ENCODE measurements at places on chromosomes 4 and X.

- DNase-seq: no peak
- H3K4me3 ChIP-seq: no peak overlapping the region
- no peaks in the 10 kb centered on the region for H3K27me3 ChIP-seq
- no peaks in the 10 kb centered on the region for H3K36me3 ChIP-seq
These were observed 214.6 kb upstream of the GALNT7 start for GRCh38 chr4:172953896-172954568.

DNA sequence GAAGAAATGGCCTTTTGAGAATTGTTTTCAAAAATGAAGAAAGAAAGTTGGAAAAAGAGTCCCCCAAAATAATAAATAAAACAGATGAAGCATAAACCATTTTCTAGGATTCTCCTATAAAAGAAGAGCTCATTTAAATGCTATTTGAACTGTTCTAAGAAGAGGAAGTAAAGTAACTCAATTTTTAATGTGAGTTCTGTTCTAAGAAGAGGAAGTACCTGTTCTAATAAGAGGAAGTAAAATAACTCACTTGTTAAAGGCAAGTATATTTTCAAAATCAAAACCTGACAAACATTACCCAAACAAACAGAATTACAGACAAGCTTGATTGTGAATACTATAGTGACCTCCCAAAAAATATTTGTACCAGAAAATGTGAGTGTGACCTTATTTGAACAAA is 1326.3 kb downstream of the C4orf33 start:
- no peak overlapping the region for H3K27ac ChIP-seq
- peaks cover 7% of the 10 kb centered on the region for H3K4me1 ChIP-seq
- no peak for DNase-seq
- H3K4me3 ChIP-seq: no peak overlapping the region

DNA sequence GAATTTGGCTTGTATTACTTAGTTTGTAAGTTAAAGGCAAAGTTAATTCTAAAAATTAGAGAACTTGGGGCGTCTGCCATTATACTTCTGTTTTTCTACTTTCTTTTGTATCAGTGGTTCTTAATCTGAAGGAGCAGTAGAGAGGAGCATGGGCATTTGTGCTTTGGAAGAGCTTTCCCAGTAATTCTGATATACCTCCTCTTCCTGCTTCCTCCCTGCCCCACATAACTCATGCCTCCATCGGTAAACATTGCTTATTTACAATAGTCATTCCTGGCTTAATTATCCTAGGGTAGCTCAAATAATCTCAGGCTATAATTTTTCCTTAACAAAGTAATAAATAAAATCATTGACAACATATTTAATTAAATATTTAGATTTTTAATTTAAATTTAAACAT is 37.1 kb upstream of the SPARCL1 start:
- H3K27me3 ChIP-seq: no peaks in the 10 kb centered on the region
- H3K4me1 ChIP-seq: no peaks in the 10 kb centered on the region
- DNase-seq: no peak
- H3K27ac ChIP-seq: no peak overlapping the region

DNA sequence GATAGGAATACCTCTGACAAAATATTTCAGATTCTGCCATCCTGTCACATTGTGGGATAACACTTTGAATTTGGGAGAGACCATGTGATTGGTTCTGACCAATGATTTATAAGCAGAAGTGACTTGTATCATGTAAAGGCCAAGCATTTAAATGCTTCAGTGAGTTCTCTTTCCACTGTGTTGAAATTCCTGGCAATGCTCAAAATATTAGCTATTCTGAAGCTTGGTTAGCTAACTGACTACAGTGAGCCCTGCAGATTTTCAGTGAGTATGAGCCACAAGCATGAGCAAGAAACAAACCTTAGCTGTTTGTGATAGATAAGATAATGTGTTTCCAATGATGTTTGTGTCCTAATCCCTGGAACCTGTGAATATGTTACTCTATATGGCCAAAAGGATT is 562.8 kb upstream of the AADAT start:
- no peak for DNase-seq
- H3K27me3 ChIP-seq: no peaks in the 10 kb centered on the region
- H3K36me3 ChIP-seq: no peaks in the 10 kb centered on the region
- no peaks in the 10 kb centered on the region for H3K4me1 ChIP-seq
- no peak overlapping the region for H3K4me3 ChIP-seq

GRCh38 chr4:26175905-26176470 is 144.8 kb upstream of the RBPJ start:
- H3K27ac ChIP-seq: peak overlapping the region; percentile 54
- H3K4me1 ChIP-seq: peaks cover 10% of the 10 kb centered on the region
- no peak overlapping the region for H3K4me3 ChIP-seq
- H3K36me3 ChIP-seq: no peaks in the 10 kb centered on the region
- no peak for DNase-seq
- H3K27me3 ChIP-seq: no peaks in the 10 kb centered on the region
